ENCODE measurements at places on chromosomes 11 and 22.

DNA sequence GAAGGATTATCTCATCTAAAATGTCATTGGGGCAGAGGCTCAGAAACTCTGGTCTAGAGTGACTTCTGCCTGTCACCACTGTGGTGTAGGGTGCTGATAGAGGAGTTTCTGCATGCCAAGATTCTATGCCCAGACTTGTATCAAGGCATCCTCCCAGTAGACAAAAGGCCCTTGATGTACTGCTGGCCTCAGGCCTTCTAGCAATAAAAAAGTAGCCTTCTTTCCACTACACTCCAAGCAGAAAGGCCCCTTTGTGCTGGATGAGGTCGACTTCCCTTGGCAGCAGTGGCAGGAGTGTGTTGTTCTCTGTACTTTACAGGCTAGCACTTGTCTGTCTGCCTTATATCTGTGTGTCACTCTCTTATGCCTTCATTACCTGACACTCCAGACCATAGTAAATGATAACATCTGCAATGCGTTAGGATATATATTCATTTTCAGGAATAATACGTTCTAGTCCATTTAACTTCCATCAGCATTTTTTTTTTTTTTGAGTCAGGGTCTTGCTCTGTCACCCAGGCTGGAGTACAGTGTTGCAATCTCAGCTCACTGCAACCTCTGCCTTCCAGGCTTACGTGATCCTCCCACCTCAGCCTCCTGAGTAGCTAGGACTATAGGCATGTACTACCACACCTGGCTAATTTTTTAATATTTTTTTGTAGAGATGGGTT lies 49.5 kb upstream of the RRM1 start:
- DNase-seq: no peak

- DNase-seq: no peak
Measured at GRCh38 chr11:126122863-126123262, 60.2 kb upstream of the CDON start.

GRCh38 chr11:73461964-73462363 lies 85.8 kb downstream of the RELT start:
- DNase-seq: no peak

- no peak for DNase-seq
Measured at GRCh38 chr22:39244496-39245129, at the start of gene PDGFB. PDGFB (minus strand) TSS chr22:39244982; CDS start chr22:39243963, 1,019 bp downstream.

DNA sequence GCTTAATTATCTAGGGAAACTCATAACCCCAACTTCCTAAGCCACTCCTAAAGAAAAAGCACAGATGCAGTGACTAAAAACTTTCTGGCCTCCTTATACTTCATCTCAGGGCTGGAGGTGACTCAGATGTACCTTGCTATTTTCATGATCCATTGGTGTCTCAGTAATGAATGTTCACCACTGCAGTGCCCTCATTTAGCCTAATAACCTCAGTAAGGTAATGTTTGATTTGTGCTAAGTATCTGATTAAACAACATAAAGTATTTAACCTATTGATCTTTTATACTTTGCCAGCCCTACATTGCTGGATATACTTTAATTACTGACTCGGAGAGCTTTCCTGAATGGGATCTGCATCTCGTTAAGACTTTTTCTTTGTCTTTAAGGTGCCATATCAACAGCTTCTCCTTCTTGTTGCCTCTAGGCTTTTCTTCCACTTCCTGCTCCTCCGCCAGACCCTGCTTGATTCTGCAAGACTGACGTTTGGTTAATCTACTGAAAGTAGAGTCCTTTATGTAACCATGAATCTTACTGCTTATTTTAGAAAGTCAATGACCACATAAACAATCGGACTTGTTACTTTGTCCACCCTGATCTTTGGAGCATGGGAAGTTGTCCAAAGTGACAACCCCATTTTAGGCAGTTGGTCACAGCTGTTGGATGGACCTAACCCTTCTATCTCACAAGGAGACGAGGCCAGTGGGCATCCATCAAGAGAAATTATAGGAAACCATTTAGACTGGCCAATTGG lies 303.0 kb downstream of the ST3GAL4 start:
- DNase-seq: no peak

DNA sequence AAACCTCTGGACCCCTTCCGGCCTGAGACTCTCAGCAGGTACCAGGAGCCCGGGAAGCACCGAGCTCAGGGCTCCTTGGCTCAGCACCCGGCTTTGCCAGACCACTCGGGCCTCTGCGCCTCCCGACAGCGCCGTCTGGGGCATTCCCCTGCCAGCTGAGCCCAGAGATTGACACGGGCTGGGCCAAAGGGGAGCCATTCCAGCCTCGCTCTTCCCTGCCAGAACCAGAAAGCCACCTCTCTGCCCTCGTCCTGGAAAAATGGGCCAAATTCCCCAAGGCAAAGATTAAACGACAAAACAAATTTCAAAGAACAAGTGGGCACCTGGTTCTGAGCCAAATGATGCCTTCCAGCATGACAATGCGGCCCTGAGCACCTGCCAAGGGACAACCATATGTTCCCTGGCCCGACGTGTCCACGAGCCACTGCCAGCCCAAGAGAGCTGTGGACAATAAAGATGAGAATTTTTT lies 59.3 kb downstream of the CELSR1 start:
- DNase-seq: no peak

- no peak for DNase-seq
Measured at GRCh38 chr11:119482521-119483011, 59.6 kb upstream of the THY1 start.

GRCh38 chr11:132115454-132115853 lies 745.0 kb downstream of the NTM start:
- DNase-seq: no peak

DNA sequence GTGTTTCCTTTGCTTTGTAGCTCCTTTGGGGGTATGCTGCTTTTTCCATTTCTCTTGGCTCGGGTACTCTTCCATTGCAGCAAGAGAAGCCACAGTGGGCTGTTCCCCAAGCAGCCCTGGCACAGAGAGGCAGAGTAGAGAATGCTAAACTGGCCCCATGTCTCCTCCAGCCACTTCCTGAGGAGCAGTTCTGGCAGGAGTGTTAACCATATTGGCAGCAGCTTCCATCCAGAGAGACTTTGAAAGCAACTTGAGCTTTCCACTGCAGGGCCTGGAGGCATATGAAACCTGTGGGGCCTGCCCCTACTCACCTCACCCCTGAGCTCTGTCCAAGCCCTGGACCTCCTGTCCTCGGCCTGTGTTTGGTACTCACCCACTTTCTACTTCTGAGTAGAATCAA lies 61.8 kb downstream of the ALX4 start:
- DNase-seq: no peak

DNA sequence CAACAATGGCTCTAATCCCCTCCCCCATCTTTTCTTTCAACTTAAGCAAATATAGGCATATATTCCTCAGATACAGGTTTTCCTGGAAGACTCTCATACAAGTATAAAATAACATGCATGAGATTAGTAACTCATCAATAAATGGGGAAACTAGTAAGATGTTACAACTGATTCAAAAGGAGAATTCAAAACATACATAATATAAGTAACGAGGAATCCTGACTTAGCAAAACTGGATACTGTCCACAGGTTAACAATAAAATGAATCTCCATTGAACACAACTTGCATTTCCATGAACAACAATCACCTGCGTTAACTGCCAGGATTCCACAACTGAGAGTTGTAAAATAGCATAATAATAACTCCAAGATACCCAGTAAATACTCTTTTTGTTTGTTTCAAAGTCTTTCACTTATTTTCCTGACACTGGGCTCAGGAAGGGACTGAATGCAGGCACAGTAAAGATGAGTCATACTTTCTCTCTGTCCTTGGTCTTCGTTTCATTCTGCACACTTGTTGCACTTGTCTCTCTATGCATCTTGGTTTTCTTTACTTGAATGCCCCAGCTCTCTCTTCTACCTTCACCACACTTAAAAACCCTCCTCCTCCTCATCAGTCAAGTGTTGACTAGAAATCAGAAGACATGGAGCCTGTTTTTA lies 8.1 kb downstream of the APIP start:
- no peak for DNase-seq

All from stimulated activated CD8-positive, alpha-beta memory T cell treated with anti-CD3 and anti-CD28 coated beads, Interleukin-4, amount 100 ng/mL, for 1 hour (primary cell).